ENCODE measurements at places on chromosomes 2 and 18.

- no peak for DNase-seq
These were observed 519 bp downstream of the TTL start for GRCh38 chr2:112482309-112483041.

DNA sequence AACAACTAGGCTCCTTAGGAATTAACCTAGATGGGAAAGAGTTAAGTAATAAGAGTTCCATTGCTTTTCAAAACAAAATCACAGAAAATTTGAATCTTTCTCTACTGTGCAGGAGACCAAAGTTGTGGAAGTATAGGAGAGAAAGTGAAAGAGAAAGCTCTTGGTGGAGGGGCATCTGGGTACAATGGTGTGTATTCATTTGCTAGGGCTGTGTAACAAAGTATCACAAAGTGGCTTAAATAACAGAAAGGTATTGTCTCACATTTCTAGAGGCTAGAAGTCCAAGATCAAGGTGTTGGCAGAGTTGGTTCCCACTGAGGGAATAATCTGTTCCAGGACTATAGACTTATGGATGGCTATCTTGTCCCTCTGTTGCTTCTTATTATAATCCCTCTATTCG is 50.5 kb upstream of the GORASP2 start:
- no peak for DNase-seq

- DNase-seq = no peak
These were observed 49.0 kb downstream of the NCOA1 start for GRCh38 chr2:24540011-24540477.

GRCh38 chr18:5998907-5999306 is 103.6 kb upstream of the TMEM200C start:
- DNase-seq = no peak

DNA sequence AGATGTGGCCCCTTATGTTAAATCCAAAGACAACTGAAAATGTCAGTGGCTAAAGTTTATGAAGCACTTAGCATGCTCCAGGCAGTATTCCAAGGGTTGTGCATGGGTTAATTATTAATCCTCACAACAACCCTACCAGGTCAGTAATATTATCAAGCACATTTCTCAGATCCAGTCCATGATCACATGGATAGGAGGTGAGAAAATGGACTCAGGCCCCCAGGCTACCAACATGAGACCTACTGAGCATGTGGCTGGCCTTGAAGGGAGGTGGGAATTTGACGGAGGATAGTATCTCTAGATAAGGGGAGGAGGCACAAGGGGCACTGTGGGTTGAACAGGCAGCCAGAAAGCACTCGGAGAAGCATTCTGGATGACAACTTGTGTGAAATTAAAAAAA is 412.0 kb downstream of the MEIS1 start:
- no peak for DNase-seq

GRCh38 chr2:178220814-178221213 is 26.5 kb downstream of the OSBPL6 start:
- no peak for DNase-seq

- DNase-seq = no peak
These were observed 15.7 kb downstream of the DYNC1I2 start for GRCh38 chr2:171702781-171703556.

DNA sequence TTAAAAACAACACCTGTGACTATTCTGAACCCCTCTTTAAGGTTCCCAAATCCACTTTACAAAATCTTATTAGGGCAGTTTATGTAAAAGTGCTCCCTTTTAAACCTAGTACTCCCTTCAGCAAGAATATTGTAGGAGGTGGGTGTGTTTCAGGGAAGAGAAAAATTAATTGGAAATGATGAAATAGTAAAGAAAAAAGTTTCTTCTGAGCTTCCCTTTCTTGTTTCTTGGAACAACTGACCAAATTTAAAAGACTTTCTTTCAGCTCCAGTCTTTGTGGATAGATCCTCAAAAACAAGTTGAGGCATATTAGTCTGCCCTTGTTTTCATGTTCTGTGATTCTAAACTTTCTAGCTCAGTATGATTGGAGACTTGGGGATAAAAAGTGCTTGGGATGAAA is 3.0 kb downstream of the VWA3B start:
- DNase-seq = no peak

- no peak for DNase-seq
These were observed 115.4 kb downstream of the ACAA2 start for GRCh38 chr18:49697757-49698524.

GRCh38 chr2:112547333-112547732 is 5.1 kb downstream of the POLR1B start:
- no peak for DNase-seq

- DNase-seq = no peak
These were observed 2.9 kb upstream of the TNP1 start for GRCh38 chr2:216862628-216863398.

- DNase-seq = no peak
These were observed 74.8 kb upstream of the SMIM21 start for GRCh38 chr18:75502286-75502685.

GRCh38 chr2:227623226-227623625 is 5.9 kb downstream of the SCYGR4 start:
- DNase-seq = no peak

- no peak for DNase-seq
These were observed 7.2 kb downstream of the POMC start for GRCh38 chr2:25161055-25161781.

- no peak for DNase-seq
These were observed 72.5 kb downstream of the FAM210A start for GRCh38 chr18:13653746-13654433.

- no peak for DNase-seq
These were observed 31.4 kb upstream of the CD226 start for GRCh38 chr18:69978732-69979715.

DNA sequence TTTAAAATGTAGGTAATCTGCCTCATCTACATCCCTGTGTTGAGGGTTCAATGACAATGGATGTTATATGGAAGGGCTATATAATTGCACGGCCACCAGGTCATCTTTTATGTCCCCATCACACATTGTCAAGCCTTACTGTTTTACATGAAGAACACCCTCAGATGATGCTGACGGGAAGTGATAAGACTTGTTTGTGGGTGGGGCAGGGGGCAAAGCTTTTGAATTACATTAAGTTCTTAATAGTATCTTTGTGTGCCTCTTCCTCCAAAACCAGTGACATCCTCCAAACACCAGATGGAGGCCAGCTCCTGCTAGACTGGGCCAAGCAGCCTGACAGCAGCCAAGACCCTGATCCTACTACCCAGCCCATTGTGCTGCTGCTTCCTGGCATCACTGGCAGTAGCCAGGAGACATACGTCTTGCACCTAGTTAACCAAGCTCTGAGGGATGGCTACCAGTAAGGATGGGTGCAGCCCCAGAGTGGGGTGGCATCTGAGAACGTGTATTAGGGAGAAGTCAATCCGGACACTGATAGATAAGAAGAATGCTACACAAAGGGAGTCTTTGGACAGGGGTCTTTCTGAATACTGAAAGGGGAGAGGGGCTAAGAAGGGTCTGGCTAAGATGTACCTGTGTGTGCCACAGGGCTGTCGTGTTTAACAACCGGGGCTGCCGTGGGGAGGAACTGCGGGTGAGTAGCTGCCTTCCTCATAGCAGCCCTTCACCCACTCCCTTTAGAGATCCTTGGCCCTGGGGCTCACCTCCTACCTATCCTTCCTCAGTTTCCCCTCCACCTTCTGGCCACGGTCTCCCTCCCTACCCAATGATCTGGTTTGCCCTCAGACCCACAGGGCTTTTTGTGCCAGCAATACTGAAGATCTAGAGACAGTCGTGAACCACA is 5.3 kb downstream of the ABHD1 start:
- DNase-seq = no peak

- DNase-seq = no peak
These were observed 56.5 kb upstream of the CWC22 start for GRCh38 chr2:180063494-180064092.

DNA sequence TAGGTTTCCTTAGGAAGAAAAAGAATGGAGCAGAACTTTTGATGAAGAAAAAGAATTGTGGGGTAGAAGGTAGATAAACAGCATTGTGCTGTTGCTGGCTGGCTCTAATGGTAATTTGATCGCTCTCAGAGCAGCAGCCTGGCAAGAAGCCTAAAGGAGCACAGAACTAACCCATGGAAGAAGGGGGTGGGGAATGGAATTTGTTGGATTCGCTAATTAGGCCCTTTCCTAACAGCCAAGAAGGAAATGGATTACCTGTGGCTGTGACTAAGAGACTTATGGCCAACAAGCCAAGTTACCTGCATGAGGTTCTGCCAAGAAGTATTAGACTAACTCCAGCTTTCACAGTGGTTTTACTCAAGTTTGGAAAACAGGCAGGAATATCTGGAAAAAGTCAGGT is 210.6 kb downstream of the IKZF2 start:
- DNase-seq = no peak

GRCh38 chr2:95387358-95387757 is 15.2 kb upstream of the FAHD2A start:
- no peak for DNase-seq

GRCh38 chr2:217399291-217399690 is 539.4 kb upstream of the TNP1 start:
- no peak for DNase-seq

DNA sequence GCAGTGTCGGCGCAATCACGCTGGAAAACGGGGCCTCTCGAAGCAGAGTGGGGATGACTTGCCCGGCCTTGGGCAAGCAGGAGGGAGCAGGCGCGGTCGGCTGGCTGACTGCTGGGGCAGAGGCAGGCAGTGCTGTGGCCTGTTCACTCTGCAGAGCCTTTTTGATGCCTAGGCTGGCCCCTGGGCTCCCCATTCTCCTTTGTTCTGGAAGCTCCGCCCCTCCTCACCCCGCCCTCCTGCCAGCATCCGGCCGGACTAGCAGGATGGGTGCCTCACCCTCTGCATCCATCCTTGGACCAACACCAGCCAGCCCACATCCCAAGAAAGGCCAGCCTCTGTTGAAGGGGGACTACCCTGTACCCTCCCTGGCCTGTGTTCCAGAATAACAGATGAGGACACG is at the start of gene ASPRV1:
Gene ASPRV1, minus strand, starts transcription at position 136 of the 400 bp plus-strand sequence. CDS start 195 bp downstream, outside the sequence.
- DNase-seq = no peak

DNA sequence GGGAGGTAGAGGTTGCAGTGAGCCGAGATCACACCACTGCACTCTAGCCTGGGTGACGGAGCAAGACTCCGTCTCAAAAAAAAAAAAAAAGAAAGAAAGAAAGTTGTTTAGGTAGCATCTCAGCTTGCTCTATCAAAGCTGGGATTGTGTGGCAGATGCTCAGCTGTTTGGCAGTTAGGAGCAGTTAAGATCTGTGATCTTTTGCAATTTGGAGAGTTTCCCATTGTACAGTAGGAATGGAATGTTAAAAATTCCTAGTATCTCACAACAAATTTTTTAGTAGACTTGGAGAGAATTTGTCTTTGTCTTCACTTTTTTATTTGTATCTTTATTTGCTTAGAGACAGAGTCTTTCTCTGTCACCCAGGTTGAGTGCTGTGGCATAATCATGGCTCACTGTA is 122.9 kb upstream of the UNC80 start:
- DNase-seq = no peak

- no peak for DNase-seq
These were observed 44.3 kb upstream of the REL start for GRCh38 chr2:60837123-60837522.

- DNase-seq = no peak
These were observed 5.0 kb downstream of the SLC66A3 start for GRCh38 chr2:11160256-11160655.

DNA sequence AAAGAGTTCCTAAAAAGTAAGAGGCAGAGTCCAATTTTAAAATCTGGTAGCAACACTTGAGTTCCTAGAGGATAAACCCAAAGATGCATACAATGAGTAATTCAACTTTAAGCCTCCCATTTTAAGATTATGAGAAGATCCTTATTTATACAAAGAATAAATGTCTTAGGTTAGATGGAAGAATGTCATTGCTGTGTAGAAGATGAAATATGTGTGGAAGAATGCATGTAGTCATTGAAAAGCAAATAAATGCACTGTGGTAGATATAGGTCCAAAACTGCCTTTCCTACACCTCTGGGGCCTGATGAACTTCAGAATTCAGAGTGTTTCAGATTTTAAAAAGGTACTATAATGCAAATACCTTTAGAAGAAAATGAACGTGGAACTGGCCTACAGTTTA is 58.7 kb upstream of the LRP1B start:
- DNase-seq = no peak

- no peak for DNase-seq
These were observed 38.5 kb downstream of the REV1 start for GRCh38 chr2:99451280-99451679.

GRCh38 chr2:195574312-195574711 is 82.7 kb upstream of the SLC39A10 start:
- no peak for DNase-seq

DNA sequence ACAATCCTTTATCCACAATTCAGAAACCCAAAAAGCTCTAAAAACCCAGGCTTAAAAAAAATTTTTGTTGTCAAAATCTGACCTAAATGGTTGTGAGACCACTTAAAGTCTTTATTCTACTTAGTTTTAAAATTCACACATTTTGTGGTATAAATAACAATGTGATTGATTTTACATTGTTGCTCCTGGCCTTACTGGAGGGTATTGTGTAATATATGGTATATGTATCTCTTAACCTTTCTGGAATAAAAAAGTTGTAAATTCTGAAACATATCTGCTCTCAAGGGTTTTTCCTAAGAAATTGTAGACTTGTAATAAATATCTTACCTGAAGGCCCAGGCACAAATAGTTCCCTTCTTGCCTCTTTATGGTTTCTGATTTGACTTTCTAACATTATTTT is 73.3 kb upstream of the PNPT1 start:
- DNase-seq = no peak

DNA sequence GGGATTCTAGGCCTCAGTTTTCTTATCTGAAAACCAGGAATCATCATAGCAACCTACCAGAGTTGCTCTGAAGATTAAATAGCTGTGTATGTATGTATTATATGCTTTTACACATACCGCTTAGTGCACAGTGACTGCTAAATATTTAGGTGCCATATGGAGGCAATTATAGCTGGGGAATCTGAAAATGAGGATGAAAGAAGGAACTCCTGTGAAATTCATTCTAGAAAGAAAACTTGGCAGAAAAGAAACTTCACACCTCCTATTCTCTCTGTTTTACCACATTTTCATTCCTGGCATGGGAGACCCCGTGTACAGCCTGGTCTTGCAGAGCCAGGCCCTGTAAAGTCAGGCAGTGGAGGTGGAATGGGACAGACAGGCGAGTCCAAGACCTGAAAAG is 862.4 kb downstream of the CNTNAP5 start:
- no peak for DNase-seq

- DNase-seq = no peak
These were observed 398.5 kb downstream of the CDH2 start for GRCh38 chr18:27778441-27778840.

- no peak for DNase-seq
These were observed 256.8 kb downstream of the RNF152 start for GRCh38 chr18:61635901-61636528.
